ENCODE measurements at places on chromosomes 6 and 20.

- DNase-seq = no peak
These were observed 17.5 kb upstream of the ZSCAN9 start for GRCh38 chr6:28207510-28208110.

DNA sequence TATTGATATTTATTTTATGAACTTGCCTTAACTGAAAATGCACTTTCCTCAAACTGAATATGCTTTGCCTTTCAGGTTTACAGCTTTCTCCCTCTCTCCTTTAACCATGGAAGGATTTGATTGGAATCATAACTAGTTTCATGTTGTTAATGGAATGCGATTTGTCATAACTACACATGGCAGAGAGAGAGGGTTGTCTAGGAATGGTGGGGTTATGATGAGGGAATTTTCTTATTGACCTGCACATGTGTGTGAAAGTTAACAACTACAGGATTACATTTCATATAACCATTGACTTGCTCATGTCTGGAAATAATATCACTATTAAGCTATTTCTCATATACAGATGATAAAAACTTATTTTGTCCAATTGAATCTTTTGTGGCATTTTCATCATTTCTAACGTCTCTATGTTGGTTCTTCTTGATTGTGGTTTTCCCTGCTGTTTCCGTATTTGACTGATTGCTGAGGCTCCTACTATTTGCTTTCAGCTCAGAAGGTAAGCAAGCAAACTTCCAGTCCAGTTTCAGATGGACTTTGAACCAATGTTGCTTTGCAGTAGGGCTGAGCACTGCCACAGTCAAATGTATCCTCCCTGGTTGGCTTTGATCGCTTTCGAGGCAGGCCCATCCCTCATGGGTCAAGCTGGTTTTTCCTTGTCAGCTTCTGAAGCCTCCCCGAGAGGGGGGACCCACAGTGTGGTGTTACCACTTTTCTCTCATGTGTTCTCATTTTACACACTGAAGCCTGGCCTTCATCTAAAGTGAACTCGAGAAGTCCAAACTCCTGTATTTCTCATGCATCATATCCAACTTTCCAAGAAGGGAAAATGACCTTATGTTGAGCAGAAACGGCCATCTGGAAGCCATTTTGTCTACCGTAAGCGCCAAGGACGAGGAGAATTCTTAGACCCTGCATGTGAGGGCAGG, 7.6 kb upstream of the CCN2 start:
- DNase-seq = no peak

DNA sequence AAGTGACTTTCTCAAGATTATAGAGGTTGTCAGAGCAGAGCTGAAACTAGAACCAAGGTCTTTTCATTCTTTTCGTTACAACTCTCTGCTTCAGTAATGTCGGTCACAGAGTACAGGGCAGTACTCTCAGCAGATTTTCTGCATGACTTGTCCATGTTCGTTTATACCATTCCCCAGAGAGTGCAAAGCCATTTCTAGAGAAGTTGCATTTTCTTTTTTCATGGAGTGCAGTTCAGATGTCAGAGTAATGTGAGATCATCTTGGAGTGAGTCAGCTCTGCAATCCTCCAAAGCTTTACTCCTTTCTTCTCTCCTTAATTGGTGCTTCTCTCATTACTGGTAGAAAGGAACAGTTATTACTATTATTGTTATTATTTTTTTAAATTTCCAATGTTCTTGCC, 115.6 kb upstream of the B3GAT2 start:
- DNase-seq = no peak

DNA sequence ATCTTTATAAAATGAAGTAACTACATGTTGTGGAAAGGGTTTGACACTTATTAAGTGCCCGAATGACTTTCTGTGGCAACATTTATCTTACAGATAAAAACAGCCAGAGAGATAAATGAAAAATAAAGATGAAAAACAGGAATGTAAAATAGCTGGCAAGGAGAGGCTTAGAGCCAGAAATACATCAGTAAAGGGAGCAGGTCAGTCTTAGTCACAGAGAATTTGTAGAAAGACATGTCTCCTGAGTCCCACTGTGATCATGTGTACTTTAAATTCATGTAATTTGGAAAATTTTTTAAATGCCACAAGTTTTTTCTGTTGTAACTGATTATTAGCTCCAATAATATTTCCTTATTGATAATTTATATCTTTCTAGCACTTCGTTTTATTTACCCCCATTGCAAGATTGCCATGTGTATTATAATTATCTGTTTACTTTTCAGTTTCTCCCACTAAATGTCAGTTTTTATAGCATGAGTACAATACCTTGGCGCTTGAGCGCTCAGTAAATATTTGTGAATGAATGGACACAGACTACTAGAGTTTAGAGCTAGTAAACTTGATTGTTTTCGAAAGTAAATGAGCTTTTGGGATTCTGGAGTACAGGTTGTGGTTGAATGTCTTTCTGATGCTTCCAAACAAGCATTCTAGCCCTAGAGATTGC, 15.2 kb downstream of the TAB2 start:
- no peak for DNase-seq

DNA sequence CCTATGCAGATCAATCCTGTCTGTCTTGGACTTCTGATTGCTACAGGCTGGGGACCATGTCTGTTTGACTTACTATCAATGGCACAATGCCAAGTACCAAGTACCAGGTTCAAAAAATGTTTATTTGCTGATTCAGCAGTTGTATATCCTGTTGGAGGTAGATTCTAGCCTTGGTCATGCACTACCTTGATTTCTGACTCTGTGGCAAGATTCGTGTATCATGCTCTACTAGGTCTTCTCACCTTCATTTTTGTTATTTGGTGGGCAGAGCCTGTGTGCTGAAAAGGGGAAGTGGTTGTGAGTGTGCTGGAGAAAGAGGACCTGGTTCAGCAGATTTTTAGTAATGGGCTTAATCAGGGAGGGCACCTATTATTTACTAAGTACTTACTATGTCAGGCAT, 192.4 kb upstream of the MYLIP start:
- no peak for DNase-seq

Data from activated naive CD4-positive, alpha-beta T cell (primary cell).